ENCODE measurements at places on chromosomes 1 and 21. TPM values are rescaled to one million over a fixed set of nuclear protein-coding genes. Genes with fewer than 3 reads are reported as not detected.

DNA sequence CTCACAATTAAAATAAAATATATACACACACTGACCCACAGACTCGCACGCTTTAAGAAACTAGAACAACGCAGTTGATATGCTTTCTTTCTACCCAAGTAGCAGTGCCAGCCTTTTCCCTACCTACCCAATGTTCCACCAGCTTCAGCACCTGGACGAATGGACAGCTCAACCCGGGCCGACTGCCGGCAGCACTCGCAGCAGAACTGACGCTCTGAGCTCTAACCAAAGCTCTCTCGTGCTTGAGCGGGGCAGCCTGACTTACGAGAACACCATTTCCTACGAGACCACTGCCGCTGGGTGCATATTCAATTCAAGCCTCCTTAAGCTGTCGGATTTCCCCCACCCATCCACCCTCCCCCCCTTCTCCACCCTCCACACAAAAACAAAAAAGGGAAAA, 127.4 kb upstream of the DPYD start:
- H3K36me3 ChIP-seq, result no peaks in the 10 kb centered on the region
- H3K27ac ChIP-seq, result no peak overlapping the region
- no peak overlapping the region for H3K4me3 ChIP-seq
- peak; percentile 53 for DNase-seq
- H3K4me1 ChIP-seq, result peaks cover 6% of the 10 kb centered on the region

DNA sequence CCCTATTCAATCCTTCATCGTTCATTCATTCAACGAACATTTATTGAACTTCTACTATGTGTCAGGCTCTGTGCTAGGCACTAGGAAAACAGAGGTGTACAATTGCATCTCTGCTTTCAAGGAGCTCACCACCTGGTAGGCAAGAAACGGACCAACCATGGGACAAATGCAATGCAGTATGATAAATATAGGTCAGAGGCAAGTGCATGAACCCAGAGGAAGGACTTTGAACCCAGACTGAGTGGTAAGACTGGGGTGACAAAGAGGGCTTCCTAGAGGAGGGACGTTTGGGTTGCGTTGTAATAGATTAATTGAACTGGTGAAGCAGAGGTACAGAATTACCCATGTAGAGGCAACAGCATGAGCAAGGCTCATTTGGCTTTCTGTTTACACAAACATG, 16.4 kb downstream of the CD2 start:
- H3K4me1 ChIP-seq, result peaks cover 70% of the 10 kb centered on the region
- peak overlapping the region; percentile 24 for H3K4me3 ChIP-seq
- no peaks in the 10 kb centered on the region for H3K27me3 ChIP-seq
- H3K36me3 ChIP-seq, result peaks cover 18% of the 10 kb centered on the region

GRCh38 chr1:230356869-230357794, 69.0 kb downstream of the PGBD5 start:
- no peak for DNase-seq
- H3K4me1 ChIP-seq, result no peaks in the 10 kb centered on the region
- no peaks in the 10 kb centered on the region for H3K36me3 ChIP-seq
- no peak overlapping the region for H3K27ac ChIP-seq
- no peaks in the 10 kb centered on the region for H3K27me3 ChIP-seq
- H3K4me3 ChIP-seq, result no peak overlapping the region

DNA sequence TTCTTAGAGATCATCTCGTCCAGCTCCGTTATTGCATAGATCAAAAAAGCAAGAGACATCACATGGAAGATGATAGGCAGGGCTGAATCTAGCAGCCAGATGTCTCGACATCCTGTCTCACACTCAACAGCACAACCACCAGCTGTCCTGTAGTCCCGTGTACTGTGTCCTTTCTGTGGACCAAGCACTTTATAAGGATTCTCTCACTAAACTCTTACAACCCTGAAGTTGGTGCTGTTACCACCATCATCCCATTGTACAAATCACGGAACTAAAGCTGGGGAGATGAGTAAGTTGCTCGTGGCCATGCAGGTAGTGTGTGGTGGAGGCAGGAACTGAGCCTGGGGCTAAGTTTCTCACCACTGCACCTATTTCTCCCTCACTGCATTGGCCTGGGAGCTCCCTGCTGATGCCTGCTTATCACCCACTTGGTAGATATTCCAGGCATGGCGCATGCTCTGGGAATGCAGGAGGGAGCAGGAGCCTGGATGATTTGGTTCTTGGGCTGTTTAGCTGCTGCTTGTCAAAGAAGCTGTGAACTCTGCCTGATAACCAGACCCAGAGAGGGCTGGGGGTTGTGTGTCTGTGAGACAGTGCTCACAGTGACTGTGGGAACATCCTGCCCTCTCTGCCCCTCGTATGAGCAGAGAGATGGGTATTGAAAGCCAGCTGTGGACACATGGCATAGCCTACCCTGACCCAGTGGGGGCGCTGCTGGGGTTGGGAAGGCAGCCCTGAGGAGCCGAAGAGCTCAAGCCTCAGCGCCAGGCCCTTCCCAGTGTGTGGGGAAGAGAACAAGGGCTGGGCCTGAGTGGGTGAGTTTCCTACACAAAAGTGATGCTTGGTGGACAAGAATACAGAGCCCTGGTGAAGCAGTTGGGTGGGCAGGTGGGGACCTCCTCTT, 13.6 kb downstream of the PPFIA4 start:
- DNase-seq, result no peak
- no peaks in the 10 kb centered on the region for H3K4me1 ChIP-seq
- no peak overlapping the region for H3K27ac ChIP-seq
- no peaks in the 10 kb centered on the region for H3K27me3 ChIP-seq
- H3K36me3 ChIP-seq, result no peaks in the 10 kb centered on the region

DNA sequence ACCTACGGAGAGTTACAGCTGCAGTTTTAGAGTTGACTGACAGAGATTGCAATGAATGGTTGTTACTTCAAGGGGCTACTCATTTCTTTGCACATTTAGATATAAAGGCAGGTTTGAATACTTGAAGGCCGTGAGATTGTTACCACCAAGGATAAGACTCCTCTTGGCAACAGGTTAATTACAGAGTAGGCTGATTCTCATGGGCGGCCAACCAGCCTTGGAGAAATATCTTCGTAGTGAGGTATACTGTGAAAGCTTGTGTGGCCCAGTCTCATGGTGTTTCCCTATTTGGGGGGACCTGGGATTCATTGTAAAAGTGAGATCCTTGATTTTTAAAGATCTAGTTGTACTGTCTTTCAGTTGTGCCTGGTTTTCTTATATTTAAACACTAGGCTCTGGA, 103.2 kb upstream of the OLFM3 start:
- no peaks in the 10 kb centered on the region for H3K36me3 ChIP-seq
- H3K27ac ChIP-seq, result no peak overlapping the region
- no peaks in the 10 kb centered on the region for H3K27me3 ChIP-seq
- H3K4me3 ChIP-seq, result no peak overlapping the region

- DNase-seq, result no peak
- H3K4me3 ChIP-seq, result no peak overlapping the region
- H3K27ac ChIP-seq, result no peak overlapping the region
- no peaks in the 10 kb centered on the region for H3K4me1 ChIP-seq
- H3K36me3 ChIP-seq, result peaks cover 5% of the 10 kb centered on the region
These were observed 34.7 kb downstream of the TUFT1 start for GRCh38 chr1:151574575-151575529.

- DNase-seq, result no peak
- H3K36me3 ChIP-seq, result no peaks in the 10 kb centered on the region
- H3K27ac ChIP-seq, result no peak overlapping the region
- no peak overlapping the region for H3K4me3 ChIP-seq
These were observed 351.0 kb upstream of the VAMP3 start for GRCh38 chr1:7420098-7420445.

DNA sequence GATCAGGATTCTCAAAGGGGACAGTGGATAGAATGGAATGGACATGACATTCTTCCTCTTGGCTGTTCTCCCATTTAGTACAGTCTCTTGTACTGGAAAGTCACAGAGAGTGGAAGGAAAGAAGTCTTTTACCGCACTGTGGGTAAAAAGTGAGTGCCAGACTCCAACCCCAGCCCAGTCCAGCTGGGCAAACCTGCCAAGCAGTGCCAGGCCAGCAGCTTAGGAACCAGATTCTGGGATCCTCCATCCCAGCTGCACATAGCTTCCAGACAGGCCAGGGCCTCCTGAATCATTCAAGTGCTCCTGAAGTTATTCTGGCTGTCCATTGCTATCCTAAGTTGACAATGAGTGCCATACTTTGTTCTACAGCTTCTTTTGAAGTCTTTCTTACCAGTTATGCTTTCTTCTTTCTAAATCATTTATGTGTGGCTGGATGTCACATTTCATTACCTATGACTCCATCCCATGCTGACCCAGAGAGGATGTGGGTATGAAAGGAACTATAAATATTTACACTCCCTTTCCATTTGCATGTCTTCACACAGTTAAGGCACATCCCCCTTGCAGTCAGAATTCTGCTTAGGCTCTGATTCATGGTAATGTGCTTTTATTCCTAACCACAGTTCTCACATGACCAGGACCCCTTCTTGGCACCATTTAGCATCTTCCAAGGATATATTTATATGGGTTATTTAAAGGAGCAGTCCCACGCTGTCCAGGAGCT, 88.9 kb downstream of the AK5 start:
- no peaks in the 10 kb centered on the region for H3K36me3 ChIP-seq
- no peak overlapping the region for H3K27ac ChIP-seq
- DNase-seq, result no peak
- H3K4me3 ChIP-seq, result no peak overlapping the region
- peaks cover 18% of the 10 kb centered on the region for H3K4me1 ChIP-seq
- H3K27me3 ChIP-seq, result no peaks in the 10 kb centered on the region

DNA sequence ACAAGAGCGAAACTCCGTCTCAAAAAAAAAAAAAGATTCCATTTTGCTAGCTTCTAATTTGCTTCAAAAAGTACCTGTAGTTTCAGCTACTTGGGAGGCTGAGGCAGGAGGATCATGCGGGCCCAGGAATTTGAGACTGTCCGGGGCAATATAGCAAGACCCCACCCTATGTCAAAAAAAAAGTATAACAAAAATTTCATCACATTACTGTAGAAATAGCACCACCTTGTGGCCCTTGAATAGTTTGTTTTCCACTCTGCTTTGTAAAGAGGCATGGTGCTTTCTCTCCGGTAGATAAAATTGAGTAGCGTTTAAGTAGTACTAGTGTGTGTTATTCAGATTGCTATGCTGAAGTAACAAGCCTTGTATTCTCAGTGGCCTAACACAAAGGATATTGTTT, 18.2 kb upstream of the MSTO1 start:
- H3K27me3 ChIP-seq, result no peaks in the 10 kb centered on the region
- no peaks in the 10 kb centered on the region for H3K4me1 ChIP-seq
- no peak overlapping the region for H3K27ac ChIP-seq
- no peak overlapping the region for H3K4me3 ChIP-seq
- no peaks in the 10 kb centered on the region for H3K36me3 ChIP-seq

DNA sequence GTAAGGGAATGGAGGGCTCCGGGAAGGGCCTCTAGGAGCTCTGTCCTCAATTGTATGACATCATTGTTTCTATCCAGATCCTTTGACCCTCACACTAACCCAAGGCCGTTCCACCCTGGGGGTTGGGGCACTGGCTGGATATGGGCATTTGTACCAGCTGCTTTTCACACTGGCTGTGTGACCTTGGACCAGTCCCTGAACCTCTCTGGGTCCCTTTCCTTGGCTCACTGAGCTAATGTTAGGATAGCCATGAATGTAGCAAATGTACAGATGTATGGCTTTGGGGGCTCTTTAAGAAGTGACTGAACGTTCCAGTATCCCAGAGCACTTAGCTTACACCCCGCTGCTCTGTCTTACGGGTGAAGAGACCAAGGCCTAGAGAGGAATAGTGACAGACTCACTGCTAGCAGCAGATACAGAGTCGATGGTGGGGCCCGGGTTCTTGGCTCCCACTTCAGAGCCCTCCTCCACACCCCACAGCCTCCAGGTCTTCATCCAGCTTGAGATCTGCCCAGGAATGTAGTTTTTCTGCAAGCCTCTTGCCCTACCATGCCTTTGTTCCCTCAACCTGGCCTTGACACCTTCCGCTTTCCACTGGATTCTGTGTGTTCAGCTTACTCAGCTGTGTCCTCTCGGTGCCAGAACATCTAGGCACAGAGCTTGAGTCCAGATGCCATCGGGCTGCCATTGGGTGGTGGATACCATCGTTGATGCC, 14.6 kb upstream of the UBL4B start:
- H3K36me3 ChIP-seq, result no peaks in the 10 kb centered on the region
- H3K27ac ChIP-seq, result no peak overlapping the region
- H3K27me3 ChIP-seq, result no peaks in the 10 kb centered on the region
- H3K4me3 ChIP-seq, result no peak overlapping the region
- no peak for DNase-seq

Gene PKLR
- polyA plus RNA-seq, result 0.06 TPM

All from naive thymus-derived CD4-positive, alpha-beta T cell (primary cell).